ENCODE measurements at places on chromosomes 3 and 15. TPM values are rescaled to one million over a fixed set of nuclear protein-coding genes. Genes with fewer than 3 reads are reported as not detected.

Gene SPESP1
- total RNA-seq, result 0.98 TPM

GRCh38 chr15:62254137-62254934 lies 89.3 kb upstream of the C2CD4B start:
- DNase-seq, result peak; percentile 64

Gene RASGRF1
- not detected for total RNA-seq

DNA sequence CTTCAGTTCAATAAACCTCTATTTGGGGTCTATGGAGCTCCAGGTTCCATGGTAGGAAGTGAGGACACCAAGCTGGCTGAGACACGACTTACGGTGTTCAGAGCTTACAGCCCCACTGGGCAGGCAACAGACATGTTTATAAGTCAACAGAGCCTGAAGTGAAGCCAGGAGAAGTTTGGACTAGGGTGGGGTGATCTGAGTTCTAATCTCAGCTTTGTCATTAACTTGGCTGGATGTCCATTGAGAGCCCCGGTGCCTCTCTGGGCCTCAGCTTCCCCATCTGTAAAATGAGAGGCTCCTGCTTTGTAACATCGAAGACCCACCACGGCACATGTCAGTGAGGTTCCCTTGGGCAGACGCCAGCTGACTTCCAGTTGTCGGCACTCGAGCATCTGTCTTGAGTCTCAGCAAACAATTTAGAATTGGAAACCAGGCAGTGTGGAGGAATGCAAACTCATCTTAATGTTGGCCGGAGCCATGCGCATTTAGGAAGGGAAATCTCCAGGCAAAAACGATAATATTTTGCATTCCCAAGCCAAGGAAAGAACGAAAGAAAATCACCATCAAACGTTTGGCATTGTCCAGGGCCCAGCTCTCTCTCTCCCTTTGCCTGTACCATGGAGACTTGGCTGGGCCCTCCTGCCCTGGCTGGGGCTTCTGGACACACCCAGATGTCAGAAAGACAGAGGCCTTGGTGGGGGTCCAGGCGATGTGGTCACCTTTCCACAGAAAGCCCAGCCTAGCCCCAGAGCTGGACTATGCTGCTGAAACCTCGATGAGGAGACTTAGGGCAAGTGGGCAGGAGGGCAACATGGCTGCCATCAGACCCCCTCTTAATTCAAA lies 18.4 kb downstream of the ITGA11 start:
- DNase-seq, result peak; percentile 79

Gene CHRNA7
- 0.18 TPM for total RNA-seq

Gene EPHA3
- 0.98 TPM for total RNA-seq

DNA sequence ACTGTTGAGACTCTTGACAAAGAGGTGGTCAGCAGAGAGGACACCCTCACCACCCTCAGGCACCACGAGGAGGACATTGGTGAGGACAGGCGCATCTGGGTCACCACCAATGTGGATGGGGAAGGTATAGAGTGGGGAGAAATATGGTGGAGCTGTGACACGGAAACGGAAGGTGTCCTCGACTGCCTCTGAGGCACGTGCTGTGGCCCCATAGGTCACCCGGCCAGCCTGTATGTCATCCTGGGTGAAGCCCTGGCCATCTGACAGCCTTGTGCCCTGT lies 24.4 kb downstream of the CSPG4 start:
- DNase-seq, result no peak

GRCh38 chr15:69072906-69073305 lies 58.4 kb downstream of the NOX5 start:
- no peak for DNase-seq

Gene HIGD2B
- total RNA-seq, result not detected

GRCh38 chr15:52220251-52220650 lies 29.1 kb upstream of the GNB5 start:
- DNase-seq, result no peak

DNA sequence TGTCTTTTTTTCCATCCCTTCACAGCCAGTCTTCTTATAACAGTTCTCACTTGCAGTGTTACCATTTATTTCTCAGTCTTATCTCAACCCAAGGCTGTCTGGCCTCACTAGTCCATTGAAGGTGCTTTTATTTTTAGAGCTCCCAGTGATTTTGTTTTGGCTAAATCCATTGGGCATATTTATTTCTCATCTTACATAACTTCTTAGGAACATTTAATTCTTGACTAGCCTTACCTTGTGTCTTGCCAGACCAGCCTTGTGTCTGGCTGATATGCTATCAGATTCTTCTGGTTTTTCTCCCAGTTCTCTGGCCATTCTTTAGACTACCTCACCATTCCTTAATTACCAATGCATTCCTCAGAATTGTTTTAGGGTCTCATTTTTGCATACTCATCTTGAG lies 42.3 kb upstream of the TUSC7 start:
- DNase-seq, result no peak

DNA sequence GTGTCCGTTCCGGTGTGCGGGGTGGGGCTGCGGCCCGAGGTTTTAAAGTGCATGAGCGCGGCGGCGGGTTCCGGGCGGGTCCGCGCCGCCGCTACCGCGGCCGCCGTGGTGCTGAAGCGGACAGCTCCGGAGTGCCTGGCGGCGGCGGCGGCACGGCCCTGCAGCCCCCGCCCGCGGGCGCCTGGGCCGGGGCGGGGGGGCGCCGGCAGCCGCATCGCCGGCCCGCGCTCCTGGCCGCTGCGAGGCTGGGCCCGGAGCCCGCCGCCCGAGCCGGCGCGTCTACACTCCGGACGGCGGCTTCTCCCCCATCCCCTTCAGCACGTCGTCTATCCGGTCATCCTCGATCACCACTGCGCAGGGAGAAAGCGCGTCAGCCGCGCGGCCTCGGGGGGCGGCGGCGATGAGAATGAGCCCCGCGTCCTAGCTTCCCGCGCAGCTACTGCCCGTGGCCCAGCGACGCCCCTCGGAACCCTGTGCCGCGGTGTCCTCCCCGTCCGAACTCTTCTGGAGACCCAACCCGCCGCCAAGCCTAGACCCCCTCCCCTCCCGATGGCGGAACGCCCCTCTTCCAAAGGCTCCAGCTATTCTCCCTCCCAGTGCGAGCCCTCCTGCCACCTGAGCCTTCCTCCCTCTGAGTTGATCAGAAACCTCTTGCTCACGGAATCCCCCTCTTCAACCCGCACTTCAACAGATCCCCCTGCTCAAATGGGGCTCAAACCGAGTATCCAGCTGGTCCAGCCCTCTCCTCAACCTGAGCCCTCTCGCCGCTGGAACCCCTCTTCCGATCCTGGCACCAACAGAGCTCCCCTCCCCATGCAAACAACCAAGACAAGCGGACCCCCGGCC lies 1.3 kb downstream of the CAMK2N2 start:
- no peak for DNase-seq

Gene SLC22A13
- total RNA-seq, result 0.45 TPM

GRCh38 chr3:113153499-113154107 lies 57.8 kb upstream of the BOC start:
- DNase-seq, result no peak

- DNase-seq, result no peak
Measured at GRCh38 chr3:5201536-5201935, 14.0 kb downstream of the EDEM1 start.

Gene CLCN2
- 5.9 TPM for total RNA-seq

Gene RPP25
- total RNA-seq, result 4.1 TPM

GRCh38 chr3:62632510-62633294 lies 242.5 kb downstream of the CADPS start:
- no peak for DNase-seq

Gene ADAMTS17
- not detected for total RNA-seq

Gene MST1R
- 1.3 TPM for total RNA-seq

GRCh38 chr15:45183511-45183910 lies 4.3 kb downstream of the SHF start:
- DNase-seq, result no peak
